ENCODE measurements at places on chromosomes 13 and 19.

- no peak for DNase-seq
Measured at GRCh38 chr19:1822210-1822609, 10.1 kb upstream of the ATP8B3 start.

GRCh38 chr19:1047696-1048147 is 7.8 kb downstream of the ABCA7 start:
- DNase-seq = no peak

GRCh38 chr19:45175515-45176345 is 2.3 kb downstream of the TRAPPC6A start:
- DNase-seq = no peak

DNA sequence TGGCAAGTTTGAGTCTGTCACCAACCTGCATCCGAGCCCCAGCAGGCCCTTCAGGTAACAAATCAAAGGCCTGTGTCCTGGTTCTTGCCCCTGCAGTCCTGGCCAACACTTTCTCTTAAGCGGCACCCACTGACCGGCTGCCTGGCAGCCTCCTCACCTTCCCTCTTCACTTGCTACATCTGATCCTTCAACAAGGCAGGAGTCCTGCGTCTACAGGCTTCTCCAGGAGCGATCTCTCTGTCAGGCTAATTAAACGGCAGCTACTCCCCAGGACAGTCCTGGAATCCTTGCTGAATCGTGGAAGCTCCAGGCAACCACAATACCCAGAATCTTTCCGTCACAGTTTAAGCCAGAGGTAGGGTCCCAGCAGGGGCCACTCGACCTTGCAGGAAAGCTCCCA is 41.1 kb upstream of the GAS6 start:
- DNase-seq = no peak

DNA sequence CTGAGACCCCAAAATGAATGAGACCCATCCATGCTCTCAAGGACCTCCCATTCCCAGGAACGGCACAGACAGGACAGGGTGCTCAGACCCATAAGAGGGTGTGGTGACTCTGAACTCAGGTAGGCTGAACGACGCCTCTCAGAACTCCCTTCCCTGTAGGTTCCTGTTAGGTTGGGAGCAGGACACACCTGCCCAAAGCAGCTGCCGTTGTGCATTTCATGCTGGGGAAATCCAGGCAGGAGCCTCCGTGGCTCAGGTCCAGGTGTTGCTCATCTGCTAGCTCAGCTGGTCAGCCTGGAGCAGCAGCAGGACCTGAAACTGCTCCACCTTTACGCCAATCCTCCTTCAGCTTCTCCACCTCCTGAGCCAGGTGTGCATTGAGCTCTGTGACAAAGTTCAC is 19.1 kb upstream of the TEX101 start:
- no peak for DNase-seq

- DNase-seq = no peak
Measured at GRCh38 chr13:73189362-73189761, 130.6 kb downstream of the KLF5 start.
